ENCODE measurements at places on chromosomes 7 and 10.

DNA sequence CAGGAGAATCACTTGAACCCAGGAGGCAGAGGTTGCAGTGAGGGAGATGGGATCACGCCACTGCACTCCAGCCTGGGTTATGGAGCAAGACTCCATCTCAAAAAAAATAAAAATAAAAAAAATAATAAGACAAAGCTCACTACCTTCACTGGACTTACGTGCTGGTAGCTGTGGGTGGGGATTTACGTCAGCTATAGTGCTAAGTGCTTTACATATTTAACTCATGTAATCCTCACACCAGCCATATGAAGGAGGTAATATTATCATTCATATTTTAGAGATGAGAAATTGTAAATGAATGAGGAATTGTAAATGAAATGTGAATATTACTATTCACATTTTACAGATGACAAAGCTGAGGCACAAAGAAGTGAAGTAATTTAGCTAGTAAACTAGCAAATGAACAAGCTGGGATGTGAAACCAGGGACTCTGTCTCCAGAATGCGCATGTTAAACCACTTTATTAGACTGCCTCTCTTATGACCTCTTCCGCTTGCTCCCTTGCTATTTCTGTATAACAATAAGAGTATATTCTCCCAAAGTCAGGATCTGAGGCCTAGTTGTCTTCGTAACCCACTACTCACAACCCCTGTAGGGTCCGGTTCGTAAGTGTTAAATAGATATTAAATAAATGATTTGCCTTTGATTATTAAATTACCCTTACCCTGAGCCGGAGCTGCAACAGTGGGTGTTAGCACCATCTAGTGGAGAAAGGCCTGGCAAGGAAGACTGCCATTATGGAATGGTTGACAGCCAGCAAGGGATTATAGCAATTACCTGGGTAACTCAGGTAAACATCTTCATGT lies 70.2 kb downstream of the HTR7 start:
- no peak for DNase-seq

DNA sequence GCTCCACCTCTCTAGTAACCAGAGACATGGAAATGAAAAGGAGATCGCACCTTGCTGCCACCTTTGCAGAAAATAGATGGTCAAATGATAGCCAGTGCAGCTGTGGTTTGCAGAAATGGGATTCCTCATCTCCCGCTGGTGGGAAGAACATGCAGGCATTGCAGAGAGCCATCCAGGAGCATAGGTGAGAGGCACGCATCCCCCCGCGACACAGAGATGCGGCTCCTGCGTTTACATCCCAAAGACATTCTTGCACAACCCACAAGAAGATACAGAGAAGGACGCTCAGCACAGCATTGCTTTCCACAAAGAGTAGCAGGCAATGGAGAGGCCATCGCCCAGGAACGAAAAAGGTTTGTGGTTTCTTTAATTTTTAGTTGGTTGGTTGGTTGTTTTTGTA lies 56.2 kb downstream of the OAT start:
- no peak for DNase-seq

- no peak for DNase-seq
Measured at GRCh38 chr10:12795315-12796110, 206.0 kb downstream of the CCDC3 start.

DNA sequence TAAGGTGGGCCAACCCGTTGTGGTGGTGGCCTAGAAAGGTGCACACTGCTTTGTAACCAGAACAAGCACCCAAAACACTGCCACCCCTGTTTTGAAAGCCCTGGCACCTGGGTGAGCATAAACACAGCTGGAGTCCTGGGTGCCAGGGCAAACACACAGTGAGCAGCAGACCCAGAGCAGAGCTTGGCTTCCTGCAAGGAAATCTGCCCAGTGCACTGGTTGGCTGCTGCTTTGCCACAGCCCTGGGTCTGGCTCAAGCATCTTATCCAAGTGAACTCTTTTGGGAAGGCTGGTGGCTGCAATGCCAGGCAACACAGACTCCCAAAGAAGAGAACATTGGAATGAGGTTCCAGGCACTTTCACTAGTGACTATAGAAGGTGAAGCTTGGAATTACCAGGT lies 145.5 kb upstream of the PDE1C start:
- DNase-seq: no peak

GRCh38 chr7:131040467-131040932 lies 287.2 kb upstream of the MKLN1 start:
- DNase-seq: no peak

DNA sequence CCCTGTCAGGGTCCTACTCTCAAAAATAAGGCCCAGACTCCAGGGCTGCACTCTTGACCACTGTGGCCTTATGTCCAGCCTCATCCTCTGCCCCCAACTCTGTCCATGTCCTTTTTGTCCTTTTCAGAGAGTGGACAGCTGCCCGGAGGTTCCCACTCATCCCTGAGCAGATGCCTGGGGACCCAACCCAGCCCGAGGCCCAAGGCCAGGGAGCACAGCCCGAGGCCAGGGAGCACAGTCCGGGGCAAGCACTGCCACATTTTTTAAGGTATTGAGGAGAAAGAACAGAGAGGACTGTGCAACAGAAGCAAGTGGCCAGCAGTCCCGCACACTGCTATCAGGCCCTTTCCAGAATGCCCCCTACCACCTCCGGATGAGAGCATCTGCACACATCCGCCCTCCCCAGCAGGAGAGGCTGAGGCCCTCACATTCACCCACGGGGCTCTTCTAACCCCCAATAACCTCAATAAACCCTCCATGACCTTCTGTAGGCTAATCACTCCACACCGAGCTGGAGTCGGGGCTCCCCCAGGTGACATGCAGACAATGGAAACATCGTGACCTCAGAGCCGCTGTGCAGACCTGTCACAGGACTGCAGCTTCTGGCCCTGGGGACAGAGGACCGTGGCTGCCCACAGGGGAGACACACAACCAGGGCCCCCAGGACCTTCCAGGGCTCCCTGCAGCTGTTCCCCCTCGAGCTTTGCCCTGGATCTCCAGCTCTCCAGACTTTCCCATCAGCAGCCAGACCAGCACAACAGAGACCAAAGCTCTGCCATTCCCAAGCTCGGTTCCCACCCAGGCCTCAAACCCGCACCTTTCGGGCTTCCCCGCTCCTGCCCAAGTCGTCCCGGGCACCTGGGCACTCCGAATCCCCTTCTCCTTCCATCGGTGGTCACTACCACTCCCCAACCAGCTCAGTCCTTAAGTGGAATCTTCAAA lies 51.4 kb downstream of the CAMK2B start:
- DNase-seq: no peak

DNA sequence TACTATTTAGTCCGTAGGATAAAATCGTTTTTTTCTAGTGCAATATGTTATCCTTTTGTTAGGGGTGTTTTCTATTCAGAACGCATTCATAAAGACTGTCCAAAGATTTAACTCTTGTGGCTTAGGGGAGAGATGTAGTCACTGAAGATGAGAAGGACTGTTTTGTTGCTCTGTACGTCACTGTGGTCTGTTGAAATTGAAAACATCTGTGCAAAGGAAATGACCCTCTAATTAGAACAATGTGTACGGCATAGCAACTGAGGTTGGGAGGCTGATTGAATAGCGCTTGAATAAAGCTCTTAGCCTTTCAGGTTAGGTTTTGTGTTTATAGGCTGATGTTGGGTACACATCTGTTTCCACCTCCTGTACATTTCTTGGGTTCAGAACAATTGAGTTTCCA lies 453.4 kb upstream of the AKR1E2 start:
- no peak for DNase-seq

- no peak for DNase-seq
Measured at GRCh38 chr10:124353896-124354295, 64.8 kb downstream of the OAT start.

- DNase-seq: no peak
Measured at GRCh38 chr7:103944230-103944900, 45.1 kb downstream of the RELN start.

DNA sequence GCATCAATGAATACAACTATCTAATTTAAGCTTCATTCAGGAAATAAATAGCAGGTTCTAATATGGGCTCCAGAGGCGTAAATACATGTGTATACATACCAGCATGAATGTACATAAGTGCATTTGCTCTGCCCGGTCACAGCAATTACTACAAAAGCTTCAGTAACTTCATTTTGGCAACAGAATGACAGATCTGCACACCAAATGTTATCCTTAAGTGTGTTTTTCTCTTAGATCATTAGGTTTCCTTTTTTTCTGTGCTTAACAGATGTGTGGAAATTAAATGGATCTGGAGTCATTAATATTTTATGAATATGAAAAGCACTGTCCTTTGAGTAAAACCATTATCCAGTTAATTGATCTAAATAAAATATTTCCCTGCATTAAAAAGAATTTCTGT lies 159.0 kb upstream of the MEOX2 start:
- DNase-seq: no peak

DNA sequence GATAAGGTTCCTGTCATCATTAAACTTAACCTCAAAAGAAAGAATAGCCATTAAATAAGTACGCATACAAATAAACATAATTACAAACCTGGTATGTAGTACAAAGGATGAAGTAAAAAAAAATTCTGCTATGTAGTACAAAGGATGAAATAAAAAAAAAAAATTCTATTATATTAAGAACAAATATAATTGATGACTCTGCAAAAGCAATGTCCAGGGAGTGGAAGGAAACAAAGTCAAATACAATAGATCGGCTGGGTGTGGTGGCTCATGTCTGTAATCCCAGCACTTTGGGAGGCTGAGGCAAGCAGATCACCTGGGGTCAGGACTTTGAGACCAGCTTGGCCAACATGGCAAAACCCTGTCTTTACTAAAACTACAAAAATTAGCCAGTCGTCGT lies 56.9 kb downstream of the ABI1 start:
- DNase-seq: no peak

DNA sequence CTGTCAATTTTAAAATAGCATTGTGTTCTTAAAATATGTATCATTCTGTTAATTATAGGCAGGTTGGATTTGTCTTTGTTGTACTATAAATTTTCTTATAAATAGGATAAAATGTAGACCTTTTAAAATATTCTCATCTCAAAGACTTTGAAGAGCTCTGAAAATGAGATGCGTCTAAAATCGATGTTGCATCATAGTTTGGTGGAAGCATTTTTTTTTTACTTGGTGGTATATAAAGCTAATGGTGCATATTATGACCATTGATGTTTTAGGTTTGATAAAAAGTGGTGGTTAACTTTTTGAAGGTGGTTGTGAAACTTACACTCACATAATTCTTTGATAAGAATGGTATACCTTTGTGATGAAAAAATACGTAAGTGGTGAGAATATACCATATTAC lies 69.1 kb downstream of the ZNRF2 start:
- no peak for DNase-seq

DNA sequence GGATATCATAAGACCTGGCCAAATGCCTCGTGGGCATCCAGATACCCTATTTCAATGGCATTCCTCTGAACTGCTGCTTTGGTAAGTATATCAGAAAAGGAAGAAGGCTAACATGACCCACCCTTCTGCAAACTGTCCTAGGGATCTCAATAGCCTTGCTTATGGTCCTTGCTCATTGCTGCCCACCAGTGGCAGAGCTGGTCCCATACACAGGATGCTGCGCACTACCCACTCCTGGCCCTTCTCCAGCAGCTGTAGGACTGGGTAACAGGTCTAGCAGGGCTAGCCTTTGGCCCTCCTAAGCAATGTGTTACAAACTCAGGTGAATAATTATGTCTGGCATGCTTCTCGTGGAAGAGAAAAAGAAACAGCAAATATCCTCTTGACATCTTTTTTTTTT lies 72.5 kb downstream of the C10orf90 start:
- DNase-seq: no peak

GRCh38 chr7:37360484-37360883 lies 88.2 kb downstream of the ELMO1 start:
- no peak for DNase-seq

DNA sequence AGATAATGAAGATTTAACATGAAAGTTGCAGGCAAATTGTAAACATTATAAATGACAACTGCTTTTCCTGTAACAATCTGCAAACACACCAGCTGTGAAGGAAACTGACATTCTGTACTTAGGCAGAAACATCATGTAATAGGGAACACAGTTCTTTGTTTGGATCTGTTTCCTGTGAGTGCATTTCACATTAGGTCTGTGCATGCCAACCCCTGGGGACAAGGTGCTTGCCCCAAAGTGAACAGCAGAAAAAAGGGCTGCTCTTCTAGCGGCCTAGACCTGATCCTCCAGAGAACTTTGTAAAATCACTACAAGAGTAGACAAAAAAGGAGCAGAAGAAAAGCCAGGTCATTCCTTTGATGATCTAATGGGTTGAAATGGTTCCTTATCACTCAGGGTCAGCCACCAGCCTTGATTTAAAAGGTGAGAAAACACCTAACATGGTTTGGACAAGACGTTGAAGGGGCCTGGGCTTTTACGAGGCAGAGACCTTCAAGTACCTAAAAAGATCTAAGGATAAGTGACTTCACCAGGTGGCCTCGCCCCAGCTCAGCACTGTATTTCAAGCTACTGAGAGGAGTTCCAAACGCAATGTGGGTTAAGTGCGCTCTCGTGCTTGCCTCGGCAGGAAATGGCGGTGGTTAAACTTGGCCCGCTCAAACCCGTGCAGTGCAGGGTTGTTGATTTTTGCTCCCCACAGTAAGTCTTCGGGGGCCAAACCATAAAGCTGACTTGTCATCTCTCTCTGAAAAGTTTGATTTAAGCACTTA lies 249.7 kb downstream of the CREB5 start:
- DNase-seq: no peak

GRCh38 chr10:69486922-69487730 lies 35.9 kb downstream of the TSPAN15 start:
- DNase-seq: no peak

GRCh38 chr7:12567015-12567414 lies 3.5 kb upstream of the SCIN start:
- DNase-seq: no peak

DNA sequence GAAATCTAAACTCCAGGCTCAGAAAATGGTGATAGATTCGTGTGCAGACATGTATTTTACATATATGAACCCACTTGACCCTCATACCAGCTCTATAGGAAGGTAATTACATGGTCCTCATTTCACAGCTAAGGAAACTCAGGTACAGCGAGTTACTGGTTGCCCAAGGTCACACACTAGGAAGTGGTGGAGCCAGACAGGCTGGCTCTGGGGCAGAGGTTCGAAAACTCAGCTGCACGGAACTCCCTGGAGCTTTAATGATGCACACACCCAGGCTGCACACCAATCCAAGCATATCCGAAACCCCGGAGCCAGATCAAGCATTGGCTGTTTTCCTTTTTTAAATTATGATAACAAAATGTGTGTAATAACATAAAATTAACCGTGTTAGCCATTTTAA lies 172.4 kb downstream of the COBL start:
- DNase-seq: no peak

GRCh38 chr7:28207486-28208158 lies 27.0 kb upstream of the JAZF1 start:
- DNase-seq: no peak

DNA sequence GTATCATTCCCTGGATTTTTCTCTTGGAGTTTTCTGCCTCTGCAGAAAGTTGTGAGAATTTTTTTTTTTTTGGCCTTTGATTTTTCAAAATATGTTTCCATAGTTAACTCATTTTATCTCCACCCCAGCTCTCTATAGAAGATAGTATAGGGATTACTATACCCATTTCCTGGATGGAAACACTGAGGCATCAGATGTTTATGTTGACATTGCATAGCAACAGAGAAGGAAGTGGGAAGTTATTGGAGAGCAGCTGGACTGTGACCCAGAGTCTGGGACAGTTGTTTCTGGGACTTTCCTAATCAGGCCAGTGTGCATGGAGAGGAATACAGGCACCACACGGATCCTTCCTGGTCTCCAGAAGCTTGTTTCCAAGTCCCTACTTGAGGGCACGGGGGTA lies 158.0 kb downstream of the CDH23 start:
- no peak for DNase-seq
